ENCODE measurements at places on chromosomes 2 and 18.
A peak's percentile ranks its signal among the peaks of the same experiment; 100 is the strongest.

DNA sequence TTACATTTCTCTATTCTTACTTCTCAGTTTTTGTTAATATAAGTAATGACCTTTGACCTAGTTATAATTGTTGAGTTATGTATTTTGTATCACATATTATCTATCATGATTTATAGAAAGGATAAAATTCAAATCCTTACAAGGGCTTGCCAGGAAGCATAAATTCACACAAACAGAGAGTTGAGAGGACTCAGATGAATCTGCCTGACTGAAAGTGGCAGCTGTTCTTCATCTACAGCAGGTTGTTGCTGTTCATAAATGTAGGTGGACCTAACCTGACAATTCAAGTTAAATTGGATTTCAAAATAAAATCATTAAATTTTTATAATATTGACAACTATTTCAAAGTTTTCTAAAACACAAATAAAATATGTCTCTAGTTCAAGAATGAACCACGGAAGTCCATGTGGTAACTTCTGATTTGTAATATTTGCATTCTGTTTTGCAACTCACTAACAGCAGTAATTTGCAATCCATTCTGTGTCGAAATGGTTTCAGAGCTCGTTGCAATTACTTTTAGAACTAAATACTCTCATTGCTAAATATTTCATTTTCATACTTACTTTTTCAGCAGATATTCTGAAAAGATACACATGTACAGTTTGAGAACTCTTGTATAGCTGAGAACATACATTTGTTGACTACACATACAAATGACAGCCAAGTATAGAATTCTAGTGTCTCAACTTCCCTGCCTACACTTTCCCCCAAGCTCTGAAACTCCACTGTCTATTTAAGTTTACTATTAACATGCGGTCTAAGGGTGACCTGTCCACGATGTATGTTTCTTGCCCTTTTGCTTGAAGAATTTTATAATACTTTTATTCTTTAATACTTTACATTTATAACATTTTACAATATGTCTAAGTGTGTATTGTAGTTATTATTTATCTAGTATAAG, 25.7 kb downstream of the SCN7A start:
- H3K36me3 ChIP-seq: no peaks in the 10 kb centered on the region
- H3K4me1 ChIP-seq: no peaks in the 10 kb centered on the region
- H3K27me3 ChIP-seq: no peaks in the 10 kb centered on the region
- H3K27ac ChIP-seq: no peak overlapping the region
- H3K4me3 ChIP-seq: no peak overlapping the region
- DNase-seq: no peak

DNA sequence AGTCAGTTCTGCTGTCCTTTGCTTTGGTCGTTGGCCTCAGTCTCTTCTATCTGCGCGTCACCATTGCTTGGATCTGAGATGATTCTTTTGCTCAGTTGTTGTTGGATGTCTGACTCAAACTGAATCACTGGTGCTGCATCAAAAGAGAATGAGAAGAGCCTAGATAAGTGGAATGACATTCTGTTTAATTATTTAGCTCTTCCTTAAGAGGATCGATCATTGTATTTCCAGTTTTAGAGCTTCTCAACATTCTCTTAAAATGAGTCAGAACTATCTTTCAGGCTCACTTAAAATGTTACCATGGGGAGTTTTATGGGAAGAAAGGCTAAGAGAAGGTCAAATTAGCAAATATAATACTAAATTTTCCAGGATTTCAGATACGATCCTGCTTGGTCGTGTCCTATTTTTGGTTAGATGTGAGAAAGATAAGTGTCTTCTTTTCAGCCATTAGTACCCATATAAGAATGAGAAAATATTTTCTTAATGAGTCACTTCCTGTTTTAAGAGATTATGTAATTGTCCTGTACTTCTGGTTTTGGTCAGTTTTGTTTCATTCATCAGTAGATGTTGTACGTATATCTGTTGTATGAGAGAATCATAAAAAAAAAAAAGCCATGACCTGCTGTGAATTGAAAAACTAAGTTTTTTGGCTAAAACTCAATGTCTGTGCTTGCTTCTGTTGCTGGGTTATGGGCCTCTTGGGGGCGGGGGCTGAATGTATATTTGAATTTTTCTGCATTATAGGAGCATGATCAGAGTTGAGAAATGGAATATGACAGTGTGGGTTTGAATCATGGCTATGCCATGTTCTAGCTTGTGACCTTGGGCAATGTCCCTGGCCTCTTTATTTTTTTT, 31.6 kb upstream of the CASP10 start:
- H3K4me1 ChIP-seq: peaks cover 39% of the 10 kb centered on the region
- H3K4me3 ChIP-seq: no peak overlapping the region
- H3K27ac ChIP-seq: peak overlapping the region; percentile 66
- no peaks in the 10 kb centered on the region for H3K27me3 ChIP-seq
- no peak for DNase-seq

- no peak for DNase-seq
- no peak overlapping the region for H3K4me3 ChIP-seq
- H3K4me1 ChIP-seq: no peaks in the 10 kb centered on the region
- no peaks in the 10 kb centered on the region for H3K36me3 ChIP-seq
Observed at GRCh38 chr2:137888845-137889244, 75.4 kb upstream of the HNMT start.

DNA sequence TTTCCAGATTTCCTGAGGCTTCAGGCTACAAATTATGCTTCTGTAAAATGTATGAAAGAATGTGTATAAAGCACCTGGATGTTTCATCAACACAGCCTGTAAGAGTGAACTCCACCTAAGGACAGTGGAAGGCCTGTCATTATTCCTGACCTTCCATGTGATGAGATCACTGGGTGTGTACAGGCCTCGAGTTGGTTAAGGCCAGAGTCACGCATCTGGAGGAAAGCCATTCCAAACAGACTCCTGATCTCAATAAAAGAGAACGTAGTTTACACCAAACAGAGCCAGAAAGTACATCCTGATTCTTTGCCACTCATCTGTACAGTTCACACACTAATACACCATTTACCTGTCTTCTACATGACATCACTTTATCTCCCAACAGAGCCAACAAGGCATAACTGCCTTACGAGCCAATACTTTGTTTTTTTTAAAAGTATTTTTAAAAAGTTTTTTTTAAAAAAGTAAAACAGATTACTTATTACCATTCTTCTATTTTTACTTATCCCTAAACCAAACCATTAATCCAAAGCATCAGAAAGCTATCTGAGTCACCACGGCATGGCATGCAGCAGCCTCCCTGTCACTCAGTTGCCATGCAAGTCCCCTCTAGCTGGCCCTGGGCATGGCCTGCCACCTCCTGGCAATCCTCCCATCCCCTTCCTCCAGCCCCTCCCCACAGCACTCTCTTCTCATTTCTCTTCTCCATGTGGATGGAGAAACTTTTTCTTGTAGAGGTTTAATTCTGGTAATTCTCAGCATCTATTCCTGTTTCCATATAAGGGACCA, 78.8 kb upstream of the TFCP2L1 start:
- DNase-seq: no peak
- H3K27ac ChIP-seq: no peak overlapping the region
- H3K27me3 ChIP-seq: no peaks in the 10 kb centered on the region
- H3K4me3 ChIP-seq: no peak overlapping the region

- H3K4me3 ChIP-seq: no peak overlapping the region
- H3K27me3 ChIP-seq: no peaks in the 10 kb centered on the region
- H3K4me1 ChIP-seq: peaks cover 1% of the 10 kb centered on the region
- H3K27ac ChIP-seq: no peak overlapping the region
- DNase-seq: no peak
- H3K36me3 ChIP-seq: no peaks in the 10 kb centered on the region
Observed at GRCh38 chr2:220509966-220510365, 882.5 kb downstream of the SLC4A3 start.

DNA sequence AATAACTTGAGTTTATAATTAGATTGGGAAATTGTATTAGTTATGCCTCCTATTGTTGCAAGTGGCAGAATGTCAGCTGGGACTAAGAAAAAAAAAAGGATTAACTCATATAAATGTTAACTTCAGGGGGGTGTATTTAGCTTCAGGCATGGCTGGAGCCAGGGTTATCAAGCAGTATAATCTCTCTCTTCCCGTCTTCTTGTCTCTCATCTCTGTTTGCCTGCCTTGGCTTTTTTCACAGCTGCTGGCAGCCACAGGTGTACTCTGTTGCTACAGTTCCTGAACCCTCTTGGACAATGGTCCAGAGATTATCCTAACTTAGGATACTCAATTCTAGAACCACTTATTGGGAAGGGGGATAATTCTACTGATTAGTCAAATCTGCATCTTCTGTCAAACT, 370.7 kb upstream of the MEX3C start:
- H3K36me3 ChIP-seq: no peaks in the 10 kb centered on the region
- DNase-seq: no peak
- H3K4me1 ChIP-seq: no peaks in the 10 kb centered on the region
- no peak overlapping the region for H3K27ac ChIP-seq

GRCh38 chr2:201126308-201127151, 10.6 kb downstream of the CFLAR start:
- H3K27ac ChIP-seq: peak overlapping the region; percentile 88
- no peak overlapping the region for H3K4me3 ChIP-seq
- DNase-seq: no peak
- H3K27me3 ChIP-seq: no peaks in the 10 kb centered on the region

- no peaks in the 10 kb centered on the region for H3K36me3 ChIP-seq
- H3K4me1 ChIP-seq: no peaks in the 10 kb centered on the region
- no peak overlapping the region for H3K4me3 ChIP-seq
- H3K27ac ChIP-seq: no peak overlapping the region
- no peak for DNase-seq
- H3K27me3 ChIP-seq: peaks cover 11% of the 10 kb centered on the region
Observed at GRCh38 chr2:70831861-70832260, 3.8 kb downstream of the CD207 start.

DNA sequence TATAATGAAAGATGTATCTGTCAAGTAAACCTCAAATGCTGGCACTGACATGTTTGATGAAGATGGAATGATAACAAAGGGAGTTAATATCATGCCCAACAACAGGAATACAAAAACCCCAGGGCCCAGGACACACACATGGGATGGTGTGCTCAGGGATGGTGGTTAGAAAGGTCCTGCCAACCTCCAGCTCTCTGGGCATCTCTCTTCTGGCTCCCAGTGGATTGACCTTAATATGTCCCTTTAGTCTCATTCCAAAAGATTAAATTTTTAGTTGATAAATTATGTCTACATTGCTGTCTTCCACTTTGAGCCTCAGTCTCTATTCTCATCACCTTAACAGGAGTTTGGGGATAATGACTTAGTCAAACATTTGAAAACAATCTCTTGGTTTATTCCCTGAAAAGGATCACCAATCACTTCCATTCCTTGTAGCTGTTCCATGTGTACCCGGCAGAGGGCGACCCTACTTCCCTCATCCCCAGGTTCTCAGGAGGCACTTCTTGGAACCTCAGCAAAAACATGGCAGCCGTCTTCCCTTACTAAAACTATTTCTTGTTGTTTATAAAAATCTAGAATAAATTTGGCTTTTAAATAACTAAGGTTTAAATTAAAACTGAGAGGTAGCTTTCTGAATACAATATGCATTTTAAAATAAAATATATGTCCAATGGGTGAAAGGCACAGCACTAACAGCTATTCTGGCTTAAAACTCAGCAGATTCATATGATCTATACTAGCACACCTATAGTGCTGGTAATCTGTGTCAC, 29.6 kb downstream of the MCEE start:
- H3K4me1 ChIP-seq: no peaks in the 10 kb centered on the region
- no peaks in the 10 kb centered on the region for H3K36me3 ChIP-seq
- H3K27me3 ChIP-seq: no peaks in the 10 kb centered on the region
- DNase-seq: peak; percentile 16
- no peak overlapping the region for H3K27ac ChIP-seq

DNA sequence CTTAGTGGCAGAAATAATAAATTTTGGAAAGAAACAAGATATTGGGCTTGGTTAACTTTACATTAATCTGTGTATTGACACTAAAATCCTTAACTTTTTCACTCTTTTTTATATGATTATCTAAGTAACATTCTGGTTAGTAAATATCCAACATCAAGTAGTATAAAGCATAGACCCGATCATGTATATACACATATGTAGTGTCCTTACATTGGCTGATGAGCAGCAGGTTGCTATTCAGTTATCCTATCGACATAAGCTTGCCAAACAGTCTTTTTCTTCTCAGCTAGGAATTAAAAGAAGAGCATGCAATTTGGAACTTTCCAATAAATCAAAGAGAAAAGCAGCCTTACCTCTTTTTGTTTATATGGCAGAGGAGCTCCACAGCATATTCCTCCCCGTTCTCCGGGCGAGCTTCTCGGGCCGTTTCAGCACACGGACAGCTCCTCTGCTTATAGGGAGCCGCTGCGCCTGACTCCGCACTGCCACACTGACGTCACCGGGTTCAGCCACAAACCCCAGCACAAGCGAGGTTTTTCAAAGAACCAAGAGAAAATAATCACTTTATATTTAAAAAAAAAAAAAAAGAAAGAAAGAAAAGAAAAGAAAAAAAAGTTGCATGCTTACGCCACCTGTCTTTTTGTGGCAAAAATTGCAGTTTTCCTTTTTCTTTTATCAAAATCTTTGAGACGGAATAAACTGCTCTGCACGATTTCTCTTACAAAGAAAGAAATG, at the start of gene SCG2:
Gene SCG2, minus strand, starts transcription at position 430 of the 735 bp plus-strand sequence. CDS start 3,079 bp downstream, outside the sequence.
- no peaks in the 10 kb centered on the region for H3K27me3 ChIP-seq
- no peaks in the 10 kb centered on the region for H3K4me1 ChIP-seq
- H3K27ac ChIP-seq: no peak within 1 kb of the TSS
- no peak within 1 kb of the TSS for H3K4me3 ChIP-seq

- H3K4me1 ChIP-seq: no peaks in the 10 kb centered on the region
- H3K4me3 ChIP-seq: no peak overlapping the region
- no peak overlapping the region for H3K27ac ChIP-seq
- no peaks in the 10 kb centered on the region for H3K36me3 ChIP-seq
- no peak for DNase-seq
Observed at GRCh38 chr2:116517936-116518335, 1296.6 kb upstream of the DDX18 start.

DNA sequence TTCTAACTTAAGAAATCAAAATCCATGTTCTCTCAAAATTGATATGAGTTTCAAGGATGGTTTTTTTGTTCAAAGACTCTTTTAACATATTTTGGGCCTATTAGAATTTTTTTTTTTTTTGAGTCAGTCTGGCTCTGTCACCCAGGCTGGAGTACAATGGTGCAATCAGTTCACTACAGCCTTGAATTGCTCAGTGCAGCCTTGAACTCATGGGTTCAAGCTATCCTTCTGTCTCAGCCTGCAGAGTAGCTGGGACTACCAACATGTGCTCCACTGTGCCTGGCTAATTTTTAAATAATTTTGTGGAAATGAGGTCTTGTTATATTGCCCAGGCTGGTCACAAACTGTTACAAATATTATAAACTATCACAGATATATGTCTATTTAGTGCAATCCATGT, 40.6 kb upstream of the RBMS1 start:
- H3K4me3 ChIP-seq: no peak overlapping the region
- no peaks in the 10 kb centered on the region for H3K4me1 ChIP-seq
- H3K36me3 ChIP-seq: no peaks in the 10 kb centered on the region
